Cerebellar nuclear complex (tissue), 1 donor: ENCODE measurements at places on chromosomes 13 and 19.

DNA sequence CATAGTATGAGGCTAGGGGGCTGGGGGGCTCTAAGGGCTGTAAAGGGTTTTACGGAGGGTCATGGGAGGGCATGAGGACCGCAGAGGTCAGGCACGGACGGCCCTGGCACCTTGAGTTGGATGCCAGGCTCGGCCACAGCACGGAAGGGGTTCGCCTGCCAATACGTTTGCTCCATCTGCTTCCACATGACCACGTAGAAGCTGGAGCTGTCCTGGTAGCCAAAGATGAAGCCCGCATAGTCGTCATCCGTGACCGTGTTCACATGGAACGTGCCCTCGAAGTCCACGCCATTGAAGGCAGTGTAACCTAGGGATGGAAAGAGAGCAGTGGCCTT is 6.4 kb downstream of the COMP start:
- DNase-seq = no peak

- DNase-seq = no peak
These were observed 18.6 kb upstream of the CCNE1 start for GRCh38 chr19:29793116-29793727.

GRCh38 chr13:51557875-51558612 is 26.2 kb upstream of the WDFY2 start:
- no peak for DNase-seq

- DNase-seq = no peak
These were observed 557.2 kb downstream of the DCT start for GRCh38 chr13:93922063-93922855.

GRCh38 chr13:48662226-48662625 is 8.5 kb downstream of the CYSLTR2 start:
- no peak for DNase-seq

DNA sequence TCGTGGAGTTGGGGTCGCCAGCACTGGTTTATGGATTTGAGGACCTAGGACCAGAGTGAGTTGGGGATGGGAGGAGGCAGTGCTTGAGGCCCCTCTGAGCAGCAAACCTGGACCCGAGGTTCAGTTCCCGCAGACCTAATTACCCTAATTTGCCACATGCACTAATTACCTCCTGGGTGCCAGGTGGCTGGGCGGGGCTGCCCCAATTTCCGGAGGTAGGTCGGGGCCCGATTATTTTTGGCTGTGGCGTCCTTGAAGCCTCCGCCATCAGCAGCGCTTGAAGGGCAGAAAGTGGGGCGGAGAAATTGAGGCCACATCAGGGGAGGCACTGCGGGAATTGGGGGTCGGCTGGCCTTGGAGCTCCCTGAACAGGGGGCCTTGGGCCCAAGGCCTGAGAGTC is 5.9 kb upstream of the HOMER3 start:
- no peak for DNase-seq

DNA sequence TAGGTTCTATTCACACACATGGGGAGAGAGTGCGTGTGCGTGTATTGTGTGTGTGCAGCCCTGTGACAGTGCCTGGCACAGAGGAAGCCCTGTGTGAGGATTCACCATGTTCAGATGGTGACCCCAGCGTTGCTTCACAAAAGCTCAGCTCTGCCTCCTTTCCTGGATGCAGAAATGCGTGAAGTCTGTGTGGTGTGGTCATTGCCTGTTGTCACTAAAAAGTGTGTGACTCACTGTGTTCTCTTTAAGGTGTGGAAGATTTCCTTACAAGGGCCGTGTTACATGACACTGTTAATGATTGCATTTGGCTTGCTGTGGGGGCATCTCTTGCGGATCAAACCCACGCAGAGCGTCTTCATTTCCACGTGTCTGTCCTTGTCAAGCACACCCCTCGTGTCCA is 19.5 kb upstream of the DCUN1D2 start:
- no peak for DNase-seq

GRCh38 chr19:15180451-15181390 is 20.1 kb downstream of the NOTCH3 start:
- no peak for DNase-seq

- no peak for DNase-seq
These were observed 5.5 kb upstream of the POU4F1 start for GRCh38 chr13:78608688-78609463.

- no peak for DNase-seq
These were observed 15.6 kb downstream of the TRPM4 start for GRCh38 chr19:49173198-49173597.

GRCh38 chr13:111225810-111226546 is 94.5 kb upstream of the TEX29 start:
- no peak for DNase-seq

- DNase-seq = no peak
These were observed 5.7 kb downstream of the ZNF574 start for GRCh38 chr19:42081584-42082203.

- DNase-seq = no peak
These were observed 88.5 kb downstream of the TEX26 start for GRCh38 chr13:31020996-31021395.

GRCh38 chr13:110811771-110812120 is 98.2 kb downstream of the ING1 start:
- DNase-seq = no peak

DNA sequence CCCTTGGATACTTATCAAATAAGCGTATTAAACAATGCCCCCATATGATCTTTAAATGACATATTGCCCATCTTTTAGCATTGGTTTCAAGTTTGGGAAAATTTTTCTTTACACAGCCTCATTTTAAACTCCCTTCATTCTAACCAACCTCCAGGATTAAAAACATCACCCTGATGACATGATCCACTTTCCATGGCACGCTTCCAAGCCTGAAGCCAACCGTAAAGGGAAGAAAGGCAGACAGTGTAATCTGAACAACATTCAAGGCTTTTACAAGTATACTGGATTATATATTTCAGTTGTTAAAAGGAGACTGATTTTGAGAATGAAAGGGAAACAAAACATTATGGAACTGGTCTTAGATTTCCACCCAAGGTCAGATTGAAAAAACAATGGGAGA is 1721.9 kb downstream of the OLFM4 start:
- no peak for DNase-seq

DNA sequence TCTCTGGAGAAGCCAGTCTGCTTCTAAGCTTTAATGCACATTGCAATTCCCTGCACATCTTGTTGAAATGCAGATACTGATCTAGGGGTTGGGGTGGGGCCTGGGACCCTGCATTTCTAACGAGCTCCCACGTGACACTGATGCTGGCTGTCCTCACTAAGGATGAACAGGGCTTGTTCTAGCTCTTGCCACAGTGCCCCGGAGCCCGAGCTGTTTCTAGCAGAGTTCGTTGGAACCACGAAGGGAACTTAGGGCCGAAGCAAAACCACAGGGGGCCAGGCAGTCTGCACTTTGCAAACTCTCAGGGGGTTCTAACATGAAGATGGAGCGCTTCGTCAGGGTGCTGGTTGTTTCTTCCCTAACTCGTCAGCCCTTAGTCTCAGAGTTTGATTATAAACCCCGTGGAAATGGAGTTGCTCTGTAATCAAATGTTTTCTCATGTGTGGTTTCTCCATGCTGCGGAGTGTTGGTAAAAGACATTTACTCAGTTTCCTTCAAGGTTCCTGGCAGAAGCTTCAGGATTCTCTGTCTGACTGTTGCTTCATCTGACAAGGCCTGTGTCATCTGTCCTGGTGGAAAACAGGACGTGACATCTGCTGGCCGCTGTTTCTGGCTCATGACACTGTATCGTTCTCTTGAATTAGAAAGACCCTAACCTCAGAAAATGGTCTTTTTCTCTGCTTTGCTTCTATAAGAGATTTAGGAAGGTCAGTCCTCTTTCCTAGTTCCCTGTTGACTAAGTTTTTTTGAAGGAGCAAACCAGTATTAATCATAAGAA is 221.5 kb downstream of the TEX29 start:
- no peak for DNase-seq

GRCh38 chr13:45228002-45228401 is 27.2 kb upstream of the KCTD4 start:
- no peak for DNase-seq

GRCh38 chr13:28442839-28443238 is 52.1 kb downstream of the FLT1 start:
- no peak for DNase-seq

DNA sequence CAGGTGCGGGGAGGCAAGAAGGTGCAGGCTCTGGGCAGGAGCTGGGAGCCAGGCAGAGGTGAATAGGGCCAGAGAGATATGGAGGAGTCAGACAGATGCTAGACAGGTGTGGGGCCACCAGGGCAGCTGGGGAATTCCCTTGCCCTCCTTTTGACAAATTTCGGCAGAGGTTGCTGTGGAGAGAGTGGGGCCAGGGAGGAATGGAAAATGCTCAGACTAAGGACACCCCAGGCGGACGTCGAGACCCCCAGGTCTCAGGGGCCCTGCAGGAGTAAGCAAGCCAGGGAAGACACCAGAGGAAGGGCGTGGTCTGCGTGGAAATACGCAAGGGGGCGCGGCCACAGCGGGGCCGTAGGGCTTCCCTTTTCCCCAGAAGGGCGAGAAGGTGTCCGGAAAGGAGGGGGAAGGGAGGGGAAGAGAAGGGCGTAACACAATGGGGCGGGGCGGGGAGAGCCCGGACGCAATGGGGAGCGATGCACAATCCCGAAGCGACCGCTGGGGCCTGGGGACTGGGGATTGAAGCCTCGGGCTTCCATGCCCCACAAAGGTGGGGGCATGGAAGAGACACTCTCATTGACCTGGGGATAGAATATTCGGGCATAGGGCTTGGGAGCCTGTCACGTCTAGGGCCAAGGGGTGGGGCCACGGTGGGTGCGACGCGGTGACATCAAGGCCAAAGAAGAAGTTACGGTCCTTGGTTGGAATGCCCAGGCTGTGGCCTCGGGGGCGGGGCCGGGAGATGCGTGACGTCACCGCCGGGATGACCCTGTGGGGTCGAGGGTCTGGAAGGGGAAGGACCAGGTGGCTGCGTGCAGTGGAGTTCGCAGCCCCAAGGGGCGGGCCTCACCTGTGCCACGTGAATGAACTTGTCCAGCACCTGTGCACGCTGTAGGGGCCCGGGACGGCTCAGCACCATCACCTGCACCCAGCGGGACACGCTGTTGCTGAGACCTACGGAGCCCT is 8.2 kb downstream of the RASGRP4 start:
- DNase-seq = no peak

DNA sequence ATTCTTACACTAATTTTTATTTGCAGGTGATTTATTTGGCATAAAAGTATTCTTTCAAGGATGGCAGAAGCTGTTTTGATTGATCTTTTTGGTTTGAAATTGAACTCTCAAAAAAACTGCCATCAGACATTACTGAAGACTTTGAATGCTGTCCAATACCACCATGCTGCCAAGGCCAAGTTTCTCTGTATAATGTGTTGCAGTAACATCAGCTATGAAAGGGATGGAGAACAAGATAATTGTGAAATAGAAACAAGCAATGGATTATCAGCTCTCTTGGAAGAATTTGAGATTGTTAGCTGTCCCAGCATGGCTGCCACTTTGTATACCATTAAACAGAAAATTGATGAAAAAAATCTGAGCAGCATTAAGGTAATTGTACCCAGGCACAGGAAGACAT is 1.2 kb downstream of the LACC1 start:
- no peak for DNase-seq

DNA sequence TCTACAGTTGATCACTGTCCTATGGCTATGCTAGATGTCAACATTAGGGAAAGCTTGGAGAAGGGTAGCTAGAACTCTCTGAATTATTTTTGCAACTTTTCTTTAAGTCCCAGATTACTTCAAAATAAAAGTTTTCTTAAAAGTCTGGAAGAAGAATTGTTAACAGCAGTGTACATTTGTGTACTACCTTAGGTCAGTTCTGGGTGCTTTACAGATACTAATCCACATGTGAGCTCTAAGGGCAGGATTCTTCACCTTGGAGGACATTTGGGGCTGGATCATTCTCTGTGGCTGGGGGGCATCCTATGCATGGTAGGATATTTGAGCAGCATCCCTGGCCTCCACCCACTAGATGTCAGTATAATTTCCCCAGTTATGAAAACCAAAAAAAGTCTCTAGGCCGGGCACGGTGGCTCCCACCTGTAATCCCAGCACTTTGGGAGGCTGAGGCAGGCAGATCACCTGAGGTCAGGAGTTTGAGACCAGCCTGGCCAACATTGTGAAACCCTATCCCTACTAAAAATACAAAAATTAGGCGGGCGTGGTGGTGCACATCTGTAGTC is 2.8 kb downstream of the BRME1 start:
- DNase-seq = no peak

- no peak for DNase-seq
These were observed 4.4 kb upstream of the TMEM272 start for GRCh38 chr13:51849145-51850101.

GRCh38 chr13:45301263-45301662 is 39.7 kb downstream of the TPT1 start:
- no peak for DNase-seq

DNA sequence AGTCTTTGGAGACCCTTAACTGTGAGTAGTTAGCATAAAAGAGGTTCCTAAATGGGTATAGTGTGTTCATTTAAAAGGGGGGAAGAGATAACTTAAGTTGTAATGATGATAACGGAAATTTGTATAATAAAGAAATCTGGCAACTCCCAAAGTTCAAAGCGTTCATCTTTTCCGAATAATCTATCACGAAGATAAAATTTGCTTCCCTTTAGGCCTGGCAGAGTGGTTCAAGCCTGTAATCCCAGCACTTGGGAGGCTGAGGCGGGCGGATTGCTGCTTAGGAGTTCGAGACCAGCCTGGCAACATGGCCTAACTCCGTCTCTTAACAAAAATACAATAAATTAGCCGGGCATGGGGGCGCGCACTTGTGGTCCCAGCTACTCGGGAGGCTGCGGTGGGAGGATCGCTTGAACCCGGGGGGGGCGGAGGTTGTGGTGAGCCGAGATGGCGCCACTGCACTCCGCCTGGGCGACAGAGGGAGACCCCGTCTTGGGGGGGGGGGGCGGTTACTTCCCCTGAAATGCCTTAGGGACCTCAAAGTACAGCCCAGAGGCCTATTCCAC is 934 bp downstream of the N4BP2L2 start:
- DNase-seq = no peak

DNA sequence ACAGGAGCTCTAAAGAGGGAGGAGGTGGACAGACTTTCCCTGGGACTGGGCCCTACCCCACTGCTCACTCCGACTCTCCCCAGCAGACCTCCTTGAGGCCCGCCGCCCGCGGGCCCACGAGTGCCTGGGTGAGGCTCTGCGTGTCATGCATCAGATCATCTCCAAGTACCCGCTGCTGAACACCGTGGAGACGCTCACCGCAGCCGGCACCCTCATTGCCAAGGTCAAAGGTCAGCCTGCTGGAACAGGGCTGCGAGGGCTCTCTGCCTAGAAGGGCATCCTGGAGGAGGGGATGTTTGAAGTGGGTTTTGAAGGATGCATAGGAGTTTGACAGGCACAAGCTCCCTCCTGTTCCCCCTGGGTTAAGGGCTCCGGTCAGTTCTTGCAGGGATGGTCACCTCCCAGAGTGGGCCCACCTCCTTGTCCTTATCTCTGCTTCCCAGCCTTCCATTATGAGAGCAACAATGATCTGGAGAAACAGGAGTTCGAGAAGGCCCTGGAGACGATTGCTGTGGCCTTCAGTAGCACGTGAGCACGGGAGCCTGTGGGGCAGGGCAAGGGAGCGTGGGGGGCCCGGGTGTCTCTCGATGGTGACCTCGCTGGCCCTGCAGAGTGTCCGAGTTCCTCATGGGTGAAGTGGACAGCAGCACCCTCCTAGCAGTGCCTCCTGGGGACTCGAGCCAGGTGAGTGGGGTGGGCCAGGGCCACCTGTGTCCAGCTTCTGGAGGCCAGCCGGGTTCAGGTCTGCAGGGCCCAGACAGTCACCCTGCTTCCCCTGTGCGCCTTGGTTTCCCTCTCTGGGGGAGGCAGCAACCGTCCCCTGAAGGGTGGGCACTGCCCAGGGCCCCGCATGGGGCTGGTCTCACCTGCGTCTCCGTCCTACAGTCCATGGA is 6.3 kb downstream of the ARHGAP45 start:
- DNase-seq = no peak

GRCh38 chr13:95231393-95231792 is 69.9 kb downstream of the ABCC4 start:
- no peak for DNase-seq
